Inflammatory macrophage treated with lipopolysaccharide for 1 hour (primary cell): ENCODE measurements at places on chromosomes 4 and X.

- DNase-seq: no peak
These were observed 4.8 kb downstream of the VSIG1 start for GRCh38 chrX:108049649-108050048.

GRCh38 chr4:12956026-12956425 lies 528.1 kb downstream of the RAB28 start:
- no peak for DNase-seq

- DNase-seq: no peak
These were observed 645 bp downstream of the AMMECR1 start for GRCh38 chrX:110317061-110317819.

DNA sequence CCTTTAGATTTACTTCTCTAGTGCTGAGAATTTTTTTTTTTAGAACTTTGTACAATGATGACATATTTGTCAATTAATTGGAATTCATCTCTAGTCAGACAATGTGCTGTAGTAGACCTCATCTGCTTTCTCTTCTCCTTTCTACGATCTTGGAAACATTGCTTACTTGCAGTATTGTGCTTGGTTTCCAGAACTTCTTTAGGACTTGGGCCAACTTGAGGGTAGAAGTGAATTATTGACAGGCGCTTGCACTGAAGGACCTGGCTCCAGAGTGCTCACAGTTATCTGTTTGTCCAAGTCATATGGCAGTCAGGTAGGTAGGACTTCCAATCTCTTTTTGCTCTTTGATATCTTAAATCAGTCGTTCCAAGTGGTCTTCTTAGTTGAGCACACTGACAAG lies 39.6 kb downstream of the FNIP2 start:
- peak; percentile 46 for DNase-seq

DNA sequence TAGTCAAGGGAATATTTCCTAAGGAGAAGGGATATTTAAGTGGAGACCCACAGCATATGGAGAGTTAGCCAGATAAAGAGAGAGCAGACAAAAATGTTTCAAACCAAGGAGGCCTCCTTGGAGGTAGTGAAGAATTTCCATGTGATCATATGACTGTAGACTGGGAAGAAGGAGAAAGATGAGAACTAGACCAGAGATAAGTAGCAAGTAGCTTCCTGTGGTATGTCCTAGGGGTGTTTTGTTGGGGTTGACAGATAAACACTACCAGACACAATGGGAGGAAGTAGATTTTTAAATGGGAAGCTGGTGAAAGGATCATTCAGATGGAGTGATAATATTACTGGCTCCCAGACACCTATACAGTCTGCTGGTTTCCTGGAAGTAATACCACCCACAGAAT lies 13.6 kb downstream of the SYAP1 start:
- no peak for DNase-seq

DNA sequence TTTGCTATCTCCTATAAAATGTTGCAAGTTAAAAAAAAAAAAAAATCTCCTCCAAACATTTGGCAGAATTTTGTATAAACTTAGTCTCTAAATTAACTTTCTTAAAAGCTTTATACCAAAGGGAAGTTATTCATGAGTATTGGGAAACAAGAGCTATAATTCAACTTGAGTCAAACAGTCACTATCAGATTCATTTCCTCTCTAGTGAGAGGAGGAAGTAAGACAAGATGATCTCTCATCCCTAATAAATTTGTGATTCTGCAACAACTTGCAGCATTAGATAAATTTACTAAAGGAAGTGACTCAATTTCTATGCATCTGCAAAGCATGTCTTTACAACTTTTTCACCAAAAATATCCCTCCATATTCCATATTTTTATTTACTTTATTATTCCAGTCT lies 135.4 kb upstream of the GNPDA2 start:
- peak; percentile 41 for DNase-seq

GRCh38 chr4:43132010-43132582 lies 239.6 kb downstream of the GRXCR1 start:
- DNase-seq: peak; percentile 49

DNA sequence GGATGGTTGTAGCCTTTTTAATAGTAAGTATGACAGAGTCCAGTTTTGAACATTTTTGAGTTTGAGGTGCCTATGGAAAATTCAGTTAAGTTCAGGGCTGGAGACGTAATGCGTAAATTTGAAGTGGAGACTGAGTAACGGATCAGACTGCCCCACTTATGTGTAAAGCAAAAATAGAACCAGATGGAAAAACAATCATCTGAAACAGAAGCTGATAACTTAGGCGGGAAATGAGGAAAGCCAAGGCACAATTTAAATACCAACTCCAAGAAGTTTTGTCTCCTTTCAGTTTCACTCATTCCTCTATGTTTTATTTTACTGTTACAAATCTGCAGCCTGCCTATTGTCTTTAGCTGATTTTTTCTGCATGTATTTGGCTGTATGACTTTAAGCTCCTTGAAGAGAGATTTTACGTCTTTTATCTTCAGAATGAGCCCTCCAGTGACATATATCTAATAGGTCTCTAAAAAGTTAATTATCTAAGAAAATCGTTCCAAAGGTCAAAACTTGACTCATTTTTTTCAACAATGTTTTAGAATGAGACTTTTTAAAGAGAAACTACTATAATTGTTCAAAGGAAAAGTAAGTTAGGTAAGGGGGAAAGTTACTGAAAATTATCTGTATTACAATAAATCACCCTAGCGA lies 1.1 kb downstream of the SGCB start:
- DNase-seq: no peak

DNA sequence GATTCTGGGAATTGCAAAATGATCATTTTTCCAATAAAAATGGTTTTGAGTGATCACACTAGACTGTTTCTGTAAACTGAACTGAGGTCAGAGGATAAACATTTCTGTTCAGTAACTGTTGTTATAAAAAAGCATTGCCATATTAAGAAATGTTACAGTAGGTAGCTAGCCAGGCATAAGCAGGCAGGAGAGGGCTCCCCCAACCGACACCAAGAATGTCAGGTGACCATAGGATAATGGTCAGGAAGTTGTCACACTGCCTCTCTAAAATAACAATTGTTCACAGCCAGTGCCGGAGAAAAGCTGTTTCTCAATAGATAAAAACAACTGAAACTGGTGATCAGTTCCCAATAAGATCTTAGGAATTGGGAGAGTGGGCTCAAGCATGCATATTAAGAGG lies 306.2 kb upstream of the SLIT2 start:
- no peak for DNase-seq

- peak; percentile 35 for DNase-seq
These were observed 550 bp upstream of the CHM start for GRCh38 chrX:86047936-86048280.

GRCh38 chr4:26365537-26366150 lies 44.8 kb downstream of the RBPJ start:
- no peak for DNase-seq

DNA sequence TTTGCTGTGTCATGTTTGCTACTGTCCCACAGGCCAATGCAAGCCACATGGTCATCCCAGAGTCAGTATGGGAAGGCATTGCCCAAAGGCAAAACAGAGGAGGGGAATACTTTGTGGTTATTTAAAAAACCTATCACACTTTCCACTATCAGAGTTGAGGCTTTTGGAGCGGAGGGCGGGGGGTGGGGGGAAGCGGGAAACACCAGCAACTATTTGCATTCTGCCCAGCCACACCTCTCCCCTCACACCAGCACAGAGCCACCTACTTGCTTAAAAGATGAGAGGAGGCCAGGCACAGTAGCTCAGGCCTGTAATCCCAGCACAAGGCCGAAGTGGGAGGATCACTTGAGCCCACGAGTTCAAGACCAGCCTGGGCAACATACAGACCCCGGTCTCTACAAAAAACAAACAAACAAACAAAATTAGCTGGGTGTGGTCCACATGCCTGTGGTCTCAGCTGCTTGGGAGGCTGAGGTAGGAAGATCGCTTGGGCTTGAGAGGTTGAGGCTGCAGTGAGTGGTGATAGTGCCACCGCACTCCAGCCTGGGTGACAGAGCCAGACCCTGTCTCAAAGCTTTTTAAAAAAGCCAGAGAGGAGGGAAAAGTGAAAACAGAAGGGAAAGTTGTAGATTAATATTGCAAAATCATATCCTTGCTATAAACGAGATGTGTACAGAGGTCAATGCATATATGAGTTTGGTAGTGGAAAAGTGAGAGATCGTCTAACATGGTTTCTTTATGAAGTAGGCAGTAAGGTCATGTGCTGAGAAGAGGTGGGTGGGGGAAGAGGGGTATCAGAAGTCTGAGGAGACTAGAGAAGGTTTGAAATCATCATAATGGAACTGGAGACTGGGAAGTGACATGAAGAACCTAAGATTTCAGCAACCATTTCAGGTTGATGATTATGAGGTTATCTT lies 1.9 kb upstream of the CHST7 start:
- DNase-seq: peak; percentile 41

DNA sequence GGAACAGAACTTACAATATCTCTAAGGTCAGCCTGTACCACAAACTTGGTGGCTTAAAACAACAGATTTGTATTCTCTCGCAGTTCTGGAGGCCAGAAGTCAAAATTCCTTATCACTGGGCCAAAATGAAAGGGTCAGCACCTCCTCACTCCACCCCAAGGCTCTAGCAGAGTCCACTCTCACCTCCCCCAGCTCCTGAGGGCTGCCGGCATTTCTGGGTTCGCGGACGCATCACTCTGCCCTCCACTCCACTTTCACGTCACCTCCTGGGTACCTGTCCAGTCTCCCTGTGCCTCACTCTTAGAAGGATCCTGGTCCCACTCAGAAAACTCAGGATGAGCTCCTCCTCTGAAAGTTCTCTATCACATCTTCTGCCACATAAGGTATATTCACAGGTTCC lies 34.6 kb downstream of the JAKMIP1 start:
- DNase-seq: no peak

DNA sequence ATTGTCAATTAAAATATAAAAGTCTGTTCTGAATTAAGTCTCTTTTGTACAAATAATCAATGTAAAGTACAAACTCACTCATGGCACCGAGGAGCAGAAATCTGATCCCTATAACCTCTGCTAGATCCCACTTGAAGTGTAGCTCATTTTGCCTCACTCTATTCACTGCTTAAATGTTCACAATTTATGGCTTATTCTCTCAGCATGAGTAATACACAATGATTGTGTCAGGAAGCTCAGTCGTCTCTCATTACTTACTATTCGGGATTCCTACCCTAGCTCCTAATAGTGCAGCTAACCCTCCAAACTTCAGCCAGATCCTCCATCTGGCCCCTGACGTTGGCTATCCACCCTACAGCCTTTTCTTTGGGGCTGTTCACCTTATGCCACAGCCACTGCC lies 4.7 kb upstream of the AMMECR1 start:
- no peak for DNase-seq

GRCh38 chr4:87007528-87008446 lies 73.0 kb downstream of the AFF1 start:
- DNase-seq: peak; percentile 25

GRCh38 chrX:99117011-99117410 lies 1293.1 kb downstream of the PCDH19 start:
- no peak for DNase-seq

GRCh38 chr4:109091727-109092409 lies 210.6 kb downstream of the COL25A1 start:
- no peak for DNase-seq

DNA sequence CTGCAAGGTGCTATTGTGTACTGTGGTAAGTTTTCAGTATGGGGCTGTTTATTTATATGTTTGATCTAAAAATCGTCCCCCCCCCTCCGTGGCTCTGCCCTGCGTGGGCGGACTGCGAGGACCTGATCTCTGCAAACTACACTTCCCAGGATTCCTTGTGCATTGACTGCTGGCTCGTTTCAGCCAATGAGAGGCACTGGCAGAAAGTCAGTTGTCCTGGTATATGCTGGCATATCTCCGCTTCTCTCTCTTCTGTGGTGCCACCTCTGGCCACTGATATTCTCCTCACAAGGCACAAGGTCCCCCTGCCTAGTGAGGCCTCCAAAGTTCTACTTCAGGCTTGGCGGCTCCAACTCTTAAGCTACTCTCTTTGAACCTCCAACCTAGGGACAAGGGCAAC lies 168.8 kb upstream of the ZFP42 start:
- no peak for DNase-seq

DNA sequence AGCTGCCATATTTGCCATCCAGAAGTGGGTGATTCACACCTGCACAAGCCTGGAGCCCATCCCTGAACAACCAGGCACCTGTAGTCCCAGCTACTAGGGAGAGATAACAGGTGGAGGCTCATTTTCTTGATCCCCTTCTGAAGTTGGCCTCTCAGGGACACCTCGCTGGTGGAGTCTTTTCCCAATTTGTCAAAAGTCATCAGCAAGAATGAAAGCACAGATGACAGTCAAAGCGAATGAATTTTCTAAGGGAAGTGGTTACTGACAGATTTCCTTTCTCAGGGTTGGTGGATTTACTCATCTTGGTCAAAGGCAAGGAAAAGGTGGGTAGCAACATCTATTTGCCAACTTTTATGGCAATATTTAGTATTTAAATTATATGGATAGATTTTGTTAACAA lies 36.5 kb downstream of the FGFBP1 start:
- peak; percentile 65 for DNase-seq

GRCh38 chrX:41707218-41707617 lies 16.8 kb upstream of the GPR82 start:
- no peak for DNase-seq

- DNase-seq: peak; percentile 46
These were observed 66.3 kb downstream of the TSPAN7 start for GRCh38 chrX:38627683-38628082.

GRCh38 chrX:19893727-19894126 lies 6.3 kb upstream of the SH3KBP1 start:
- DNase-seq: no peak

DNA sequence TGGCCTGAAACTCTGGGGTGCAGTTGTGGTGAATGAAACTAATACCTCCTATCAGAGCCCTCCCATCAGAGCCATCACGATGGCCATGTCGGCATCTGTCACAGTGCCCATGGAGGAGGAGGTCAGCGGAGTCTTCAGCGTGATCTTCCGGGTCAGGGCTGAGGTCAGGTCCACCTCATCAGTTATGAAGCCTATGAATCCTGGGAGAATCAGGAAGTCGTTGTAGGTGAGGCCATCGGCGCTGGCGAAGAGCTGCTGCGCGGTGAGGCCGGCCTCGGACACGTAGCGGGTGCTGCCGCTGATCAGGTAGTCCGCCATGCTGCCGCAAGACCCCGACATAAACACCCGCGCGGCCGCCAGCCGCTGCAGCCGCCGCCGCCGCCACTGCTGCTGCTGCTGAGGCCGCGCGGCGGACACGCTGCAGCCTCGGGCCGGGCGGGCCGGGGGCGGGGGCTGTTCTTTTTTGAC lies 376.7 kb upstream of the MAOA start:
- DNase-seq: no peak

GRCh38 chrX:117788339-117788738 lies 328.3 kb downstream of the KLHL13 start:
- DNase-seq: no peak

GRCh38 chr4:173301518-173302201 lies 32.5 kb downstream of the HMGB2 start:
- DNase-seq: peak; percentile 73

DNA sequence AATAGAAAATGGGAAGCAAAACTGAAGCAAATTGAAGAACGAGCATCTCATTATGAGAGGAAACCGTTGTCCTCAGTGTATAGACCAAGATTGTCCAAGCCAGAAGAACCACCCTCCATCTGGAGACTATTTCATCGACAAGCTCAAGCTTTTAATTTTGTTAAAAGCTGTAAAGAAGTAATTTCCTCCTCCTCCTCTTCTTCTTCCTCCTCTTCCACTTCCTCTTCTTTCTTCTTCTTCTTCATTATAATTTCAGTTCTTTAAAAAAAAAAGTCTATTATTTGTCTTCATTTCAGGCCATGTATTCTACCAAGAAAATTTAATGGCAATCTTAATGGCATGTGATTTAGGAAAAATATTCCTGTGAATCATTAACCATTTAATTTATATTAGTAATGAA lies 7.6 kb downstream of the PRIMPOL start:
- DNase-seq: no peak

GRCh38 chrX:152886716-152887115 lies 11.2 kb upstream of the ZNF185 start:
- no peak for DNase-seq
